ENCODE measurements at places on chromosomes 12 and 14.

DNA sequence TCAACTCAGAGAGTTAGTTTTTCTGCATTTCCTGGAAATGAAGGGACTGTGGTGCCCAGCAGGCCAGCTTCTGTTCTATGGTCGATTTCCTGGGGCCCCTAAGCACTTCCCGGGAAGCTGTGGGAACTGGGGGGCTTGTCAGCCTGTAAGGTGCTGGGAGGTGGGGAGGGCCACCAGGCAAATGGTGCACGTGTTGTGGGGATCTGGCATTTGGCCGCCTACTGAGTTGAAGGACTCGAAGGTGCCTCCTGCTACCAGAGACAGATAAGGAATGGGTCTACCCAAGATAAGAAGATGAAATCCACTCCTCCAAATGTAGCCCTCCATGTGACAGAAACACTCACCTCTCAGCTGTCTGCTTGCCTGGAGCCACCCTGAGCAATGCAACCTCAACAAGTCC, 341.7 kb downstream of the DPF3 start:
- DNase-seq, result no peak

GRCh38 chr12:62703011-62703380, 232.0 kb downstream of the PPM1H start:
- DNase-seq, result no peak

DNA sequence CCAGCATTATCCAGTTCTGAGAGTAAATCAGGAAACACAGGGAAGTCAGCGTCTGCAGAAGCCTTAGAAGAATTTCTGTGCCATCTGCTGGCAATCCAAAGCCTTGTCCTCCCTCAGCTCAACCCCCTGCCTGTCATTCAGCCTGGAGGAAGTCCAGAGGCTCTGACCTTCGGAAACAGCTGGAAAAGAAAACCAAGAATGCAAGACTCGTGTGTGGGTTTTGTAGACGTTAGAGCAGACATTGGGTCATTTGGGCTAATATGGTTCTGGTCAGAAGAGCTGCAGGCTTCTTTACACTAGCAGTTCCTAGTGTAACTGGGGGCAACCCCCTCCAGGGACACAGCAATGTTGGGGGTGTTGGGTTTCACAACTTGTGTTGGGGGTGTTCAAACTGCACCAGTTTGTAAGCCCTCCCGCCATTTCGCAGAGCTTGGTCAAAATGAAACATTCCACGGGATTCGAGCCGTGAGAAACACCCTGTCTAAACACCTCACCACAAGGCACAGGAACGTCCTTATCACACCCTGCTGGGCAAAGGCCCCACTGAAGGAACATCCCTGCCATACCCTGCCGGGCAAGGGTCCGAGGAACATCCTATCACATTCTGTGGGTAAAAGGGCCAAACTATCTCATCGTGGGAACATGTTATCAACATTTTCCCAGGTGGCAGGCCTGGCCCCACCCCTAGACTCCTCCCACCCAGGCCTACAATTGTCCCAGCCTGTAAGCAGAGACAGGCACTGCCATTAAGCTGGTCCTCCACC, 21.0 kb upstream of the SERPINA4 start:
- no peak for DNase-seq

DNA sequence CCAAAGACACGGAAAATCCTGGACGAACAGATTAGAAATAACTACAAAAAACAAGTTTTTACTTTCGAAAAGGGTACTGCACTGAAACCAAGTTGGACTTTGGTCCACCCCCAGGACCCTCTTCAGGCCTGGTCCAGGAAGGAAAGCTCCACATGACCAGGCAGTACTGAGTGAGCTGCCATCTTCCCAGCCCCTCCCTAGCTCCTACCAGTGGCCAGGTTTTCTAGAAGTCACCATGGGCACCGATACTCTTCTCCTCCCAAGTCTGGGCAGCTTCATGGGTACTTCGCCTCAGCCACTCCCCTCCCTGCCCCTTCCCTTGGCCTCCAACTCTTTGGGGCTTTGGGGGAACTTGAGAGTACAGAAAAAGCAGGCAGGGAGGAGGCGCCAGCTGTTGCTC, 6.6 kb downstream of the VAMP1 start:
- DNase-seq, result no peak

GRCh38 chr12:20653871-20654270, 41.3 kb upstream of the SLCO1C1 start:
- no peak for DNase-seq

GRCh38 chr14:20614038-20614840, 23.1 kb upstream of the RNASE12 start:
- DNase-seq, result no peak

DNA sequence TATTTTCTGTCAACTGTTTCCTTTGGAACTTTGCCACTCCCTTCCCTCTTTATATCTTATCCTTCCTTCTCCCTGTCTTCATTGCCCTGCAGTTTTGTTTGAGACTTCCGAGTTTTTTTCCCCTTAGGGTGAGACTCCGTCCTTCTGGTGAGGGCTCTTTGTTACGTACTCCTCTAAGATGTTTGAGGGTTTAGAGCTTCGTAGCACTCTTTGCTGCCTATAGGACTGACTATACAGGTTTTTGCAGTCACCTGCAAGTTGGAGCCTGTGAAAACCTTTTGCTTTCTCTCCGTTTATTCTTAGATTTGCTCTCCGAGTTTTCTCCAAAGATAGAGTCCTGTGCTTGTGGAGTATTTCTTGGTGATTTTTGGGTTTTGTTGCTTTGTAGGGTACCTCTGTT, 41.7 kb upstream of the MYRFL start:
- no peak for DNase-seq

GRCh38 chr12:26567126-26567525, 265.9 kb downstream of the ITPR2 start:
- no peak for DNase-seq

- DNase-seq, result no peak
Measured at GRCh38 chr12:104130760-104131159, 7.2 kb downstream of the NFYB start.

DNA sequence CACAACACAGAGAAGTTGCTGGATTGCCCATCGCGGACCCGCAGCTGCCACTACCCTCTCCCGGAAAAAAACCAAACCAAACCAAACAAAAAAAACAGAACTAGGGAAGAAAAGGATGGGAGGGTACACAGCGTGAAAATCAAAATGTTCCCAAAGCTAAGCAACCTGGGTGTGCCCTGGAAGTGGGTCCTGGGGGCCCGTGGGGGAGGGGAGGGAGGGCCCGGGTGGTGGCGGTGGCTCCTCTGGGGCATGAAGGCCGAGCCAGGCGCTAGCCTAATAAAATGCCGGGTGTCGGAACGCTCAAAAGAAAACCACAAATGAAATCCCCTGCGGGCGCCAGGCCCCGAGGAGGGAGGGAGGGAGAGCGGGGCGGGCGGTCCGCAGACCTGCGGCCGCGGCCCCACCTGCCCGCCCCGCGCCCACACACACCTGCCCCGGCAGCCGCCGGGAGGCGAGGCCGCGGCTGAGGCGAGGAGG, 787 bp downstream of the HECTD4 start:
- no peak for DNase-seq

GRCh38 chr12:120944645-120945217, 33.6 kb upstream of the HNF1A start:
- no peak for DNase-seq

DNA sequence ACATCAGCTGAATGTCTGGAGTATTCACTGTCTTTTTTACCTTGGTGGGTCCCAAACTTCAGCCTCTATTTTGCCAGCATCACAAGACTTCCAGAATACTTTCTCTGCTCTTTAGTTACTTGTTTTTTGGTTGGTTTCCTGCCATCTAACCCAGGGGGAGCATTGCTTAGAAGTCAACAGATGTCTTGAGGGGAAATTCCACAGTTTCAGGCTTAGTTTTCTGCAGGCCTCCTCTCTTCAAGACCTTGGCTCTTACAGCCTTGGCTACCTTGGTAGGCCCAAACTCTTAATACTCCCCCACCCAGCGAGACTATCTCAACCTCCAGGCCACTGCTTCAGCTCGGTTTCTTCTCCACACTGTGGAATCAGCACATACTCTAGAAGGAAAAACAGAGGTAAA, 41.7 kb downstream of the NEDD1 start:
- no peak for DNase-seq

GRCh38 chr12:78269620-78270019, 438.9 kb downstream of the NAV3 start:
- DNase-seq, result no peak

DNA sequence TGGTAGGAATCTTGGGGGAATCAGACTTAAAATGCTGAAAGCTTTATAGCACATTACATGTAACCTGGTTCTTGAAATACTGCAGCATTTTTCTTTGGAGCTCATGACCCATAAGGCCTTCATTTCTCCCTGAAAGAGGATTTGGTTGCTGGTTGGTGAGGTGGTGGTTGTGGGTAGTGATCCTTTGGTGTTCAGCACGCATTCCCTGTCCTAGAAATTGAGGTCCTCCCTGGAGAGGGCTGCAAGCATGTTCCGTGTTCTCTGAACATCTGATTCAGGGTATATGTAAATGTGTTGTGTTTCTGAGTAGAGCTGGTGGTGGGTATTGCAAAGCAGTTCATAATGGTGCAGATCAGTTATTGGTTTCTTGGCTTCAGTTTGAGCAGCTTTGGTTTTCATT, 2.0 kb downstream of the SCN8A start:
- DNase-seq, result no peak

GRCh38 chr12:124719231-124719630, 144.4 kb downstream of the SCARB1 start:
- no peak for DNase-seq

- DNase-seq, result no peak
Measured at GRCh38 chr14:104643306-104643705, 38.7 kb upstream of the TMEM179 start.

- DNase-seq, result no peak
Measured at GRCh38 chr14:81480741-81481140, 52.9 kb downstream of the SEL1L start.

DNA sequence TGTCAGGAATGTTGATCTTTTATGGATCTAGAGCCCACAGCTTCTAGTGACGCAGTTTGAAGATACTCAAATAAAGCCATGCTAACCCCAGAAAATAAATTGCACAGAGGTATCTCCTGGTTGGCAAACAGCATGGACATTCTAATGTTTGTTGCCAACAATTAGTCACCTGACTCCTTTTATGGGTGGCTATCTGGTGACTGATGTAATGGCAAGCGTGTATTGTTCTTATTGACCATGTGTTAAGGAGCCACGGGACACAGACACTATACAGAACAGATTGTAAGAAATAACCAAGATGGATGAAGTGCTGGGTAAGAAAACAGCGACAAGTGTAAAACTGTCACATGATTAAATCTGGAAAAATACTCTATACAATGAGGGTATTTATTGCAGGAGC, 401.3 kb upstream of the PDE3A start:
- DNase-seq, result no peak
